ENCODE measurements at places on chromosomes 6 and 20.
A peak's percentile ranks its signal among the peaks of the same experiment; 100 is the strongest.

GRCh38 chr6:42369568-42369967 is 82.2 kb downstream of the TRERF1 start:
- no peak for DNase-seq

GRCh38 chr6:117194978-117195377 is 70.4 kb upstream of the VGLL2 start:
- no peak for DNase-seq

DNA sequence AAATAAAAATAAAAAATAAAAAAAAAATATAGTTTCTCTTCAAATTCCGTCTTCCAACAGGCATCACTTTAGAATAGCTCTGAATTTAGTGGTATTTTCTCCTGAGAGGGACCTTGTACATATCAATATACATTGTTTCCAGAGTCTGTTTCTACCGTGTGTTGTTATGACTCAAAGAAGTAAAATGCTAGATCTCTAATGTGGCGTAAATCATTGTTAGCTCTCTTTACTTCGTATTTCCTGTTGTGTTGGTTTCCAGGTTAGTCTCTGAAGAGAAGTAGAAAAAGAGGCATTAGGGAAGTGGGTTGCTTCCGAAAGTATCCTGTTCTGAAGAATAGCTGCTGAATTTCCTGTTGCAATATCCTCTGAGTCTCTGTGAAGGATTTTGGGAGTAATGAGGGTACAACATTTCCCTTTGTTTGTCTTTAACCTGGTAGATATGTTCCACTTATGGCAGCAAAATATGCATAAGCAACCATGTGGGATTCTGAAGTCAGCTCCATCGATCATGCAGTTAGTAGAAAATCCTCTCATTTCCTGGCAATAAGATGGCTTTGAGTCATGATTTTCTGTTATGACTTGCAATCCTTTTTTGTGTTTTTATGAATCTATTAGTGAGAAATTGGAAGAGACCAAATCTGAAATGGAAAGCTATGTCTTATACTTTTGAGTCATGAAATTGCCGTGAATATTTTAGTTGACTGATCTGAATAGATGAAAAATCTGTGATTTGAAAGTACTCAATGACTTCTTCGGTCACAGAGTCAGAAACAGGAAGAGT is 42.0 kb upstream of the MCHR2 start:
- peak; percentile 30 for DNase-seq

DNA sequence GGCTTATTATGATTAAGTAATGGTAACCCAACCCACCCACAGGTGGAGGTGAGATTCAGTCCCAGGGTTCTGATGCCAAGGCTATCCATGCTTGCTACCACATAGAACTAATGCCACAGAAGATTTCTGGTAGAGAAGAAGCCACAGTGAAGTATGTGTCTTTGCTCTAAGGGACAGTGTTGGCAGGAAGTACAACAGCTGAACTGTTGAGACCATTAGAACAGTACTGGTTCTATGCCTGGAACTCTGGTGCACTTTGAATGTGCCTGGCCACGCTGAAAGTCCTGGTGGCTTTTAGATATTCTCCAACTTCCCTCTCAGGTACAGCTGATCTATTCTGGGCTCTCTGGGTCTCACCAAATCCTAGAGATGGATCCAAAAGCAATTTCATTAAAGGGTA is 7.8 kb downstream of the STX7 start:
- DNase-seq: no peak

DNA sequence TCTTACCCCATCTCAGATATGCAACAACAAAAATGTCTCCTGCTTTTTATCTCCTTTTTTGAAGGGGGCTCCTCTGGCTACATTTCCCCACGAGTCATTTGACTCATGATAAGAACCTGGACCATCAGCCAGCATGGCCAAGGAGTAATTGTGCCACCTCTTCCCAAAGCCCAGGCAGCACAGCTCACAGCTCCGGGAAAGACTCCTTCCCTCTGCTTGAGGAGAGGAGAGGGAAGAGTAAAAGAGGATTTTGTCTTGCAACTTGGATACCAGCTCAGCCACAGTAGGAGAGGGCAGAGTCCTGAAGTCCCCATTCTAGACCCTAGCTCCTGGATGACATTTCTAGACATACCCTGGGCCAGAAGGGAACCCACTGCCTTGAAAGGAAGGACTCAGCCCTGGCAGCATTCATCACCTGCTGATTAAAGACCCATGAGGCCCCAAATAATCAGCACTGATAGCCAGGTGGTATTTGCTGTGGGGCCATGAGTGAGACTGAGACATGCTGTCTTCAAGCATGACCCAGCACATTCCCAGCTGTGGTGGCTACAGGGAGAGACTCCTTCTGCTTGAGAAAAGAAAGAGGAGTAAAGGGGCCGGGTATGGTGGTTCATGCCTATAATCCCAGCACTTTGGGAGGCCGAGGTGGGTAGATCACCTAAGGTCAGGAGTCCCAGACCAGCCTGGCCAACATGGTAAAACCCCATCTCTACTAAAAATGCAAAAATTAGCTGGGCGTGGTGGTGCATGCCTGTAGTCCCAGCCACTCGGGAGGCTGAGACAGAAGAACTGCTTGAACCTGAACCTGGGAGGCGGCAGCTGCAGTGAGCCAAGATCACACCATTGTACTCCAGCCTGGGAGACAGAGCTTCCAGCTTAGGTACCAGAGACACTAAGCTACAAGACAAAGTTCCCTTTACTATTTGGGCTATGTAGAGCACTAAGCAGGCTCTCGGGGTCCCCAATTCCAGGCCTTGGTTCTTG is 28.1 kb downstream of the NCOA6 start:
- DNase-seq: no peak

DNA sequence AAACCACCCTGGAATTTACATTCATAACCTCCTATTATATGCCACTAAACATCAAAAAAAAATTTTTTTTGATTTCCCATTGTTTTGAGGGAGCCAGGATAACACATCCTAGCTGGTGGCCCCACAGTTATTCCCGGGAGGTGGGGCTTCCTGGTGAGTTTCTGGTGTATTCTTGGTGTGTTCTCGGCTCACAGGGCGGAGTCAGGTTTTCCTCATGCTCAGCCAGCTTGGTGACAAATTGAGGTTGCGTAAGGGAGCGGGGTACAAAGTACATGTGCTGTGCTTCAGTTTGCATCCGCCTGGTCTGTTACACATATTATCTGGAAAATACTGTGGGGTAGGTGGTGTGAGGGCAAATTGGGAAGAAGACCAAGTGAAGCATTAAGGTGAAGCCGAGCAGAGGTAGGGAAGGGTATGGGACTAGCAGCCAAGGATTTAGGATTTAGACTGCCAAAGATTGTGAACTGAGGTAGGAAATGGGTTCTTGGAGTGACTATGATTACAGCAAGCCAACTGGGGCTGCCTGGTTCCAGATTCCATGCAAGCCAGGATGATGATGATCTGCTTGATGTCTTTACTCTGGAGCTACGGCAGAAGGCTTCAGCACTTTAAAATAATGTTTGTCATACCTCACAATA is 46.2 kb upstream of the EEF1A1 start:
- DNase-seq: peak; percentile 44

GRCh38 chr6:8006208-8006607 is 58.0 kb downstream of the BLOC1S5 start:
- peak; percentile 39 for DNase-seq

DNA sequence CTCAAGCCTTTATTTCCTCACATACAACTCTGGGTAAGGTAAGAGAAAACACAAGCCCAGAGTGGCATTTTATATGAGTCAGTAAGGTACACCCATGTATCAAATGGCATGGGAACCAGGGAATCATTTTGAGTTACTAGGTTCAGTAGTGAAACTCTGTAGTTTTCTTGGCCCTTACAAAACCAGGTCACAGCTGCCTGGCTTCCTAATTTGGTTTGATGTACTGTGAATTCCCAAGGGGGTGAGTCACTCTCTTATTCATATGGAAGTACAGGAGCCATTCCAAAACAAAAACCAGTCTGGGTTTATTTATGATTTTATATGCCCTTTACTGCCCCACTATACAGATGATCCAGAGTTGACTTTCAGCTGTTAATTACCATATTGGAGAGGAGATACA is 70.7 kb downstream of the PDE7B start:
- DNase-seq: peak; percentile 98

DNA sequence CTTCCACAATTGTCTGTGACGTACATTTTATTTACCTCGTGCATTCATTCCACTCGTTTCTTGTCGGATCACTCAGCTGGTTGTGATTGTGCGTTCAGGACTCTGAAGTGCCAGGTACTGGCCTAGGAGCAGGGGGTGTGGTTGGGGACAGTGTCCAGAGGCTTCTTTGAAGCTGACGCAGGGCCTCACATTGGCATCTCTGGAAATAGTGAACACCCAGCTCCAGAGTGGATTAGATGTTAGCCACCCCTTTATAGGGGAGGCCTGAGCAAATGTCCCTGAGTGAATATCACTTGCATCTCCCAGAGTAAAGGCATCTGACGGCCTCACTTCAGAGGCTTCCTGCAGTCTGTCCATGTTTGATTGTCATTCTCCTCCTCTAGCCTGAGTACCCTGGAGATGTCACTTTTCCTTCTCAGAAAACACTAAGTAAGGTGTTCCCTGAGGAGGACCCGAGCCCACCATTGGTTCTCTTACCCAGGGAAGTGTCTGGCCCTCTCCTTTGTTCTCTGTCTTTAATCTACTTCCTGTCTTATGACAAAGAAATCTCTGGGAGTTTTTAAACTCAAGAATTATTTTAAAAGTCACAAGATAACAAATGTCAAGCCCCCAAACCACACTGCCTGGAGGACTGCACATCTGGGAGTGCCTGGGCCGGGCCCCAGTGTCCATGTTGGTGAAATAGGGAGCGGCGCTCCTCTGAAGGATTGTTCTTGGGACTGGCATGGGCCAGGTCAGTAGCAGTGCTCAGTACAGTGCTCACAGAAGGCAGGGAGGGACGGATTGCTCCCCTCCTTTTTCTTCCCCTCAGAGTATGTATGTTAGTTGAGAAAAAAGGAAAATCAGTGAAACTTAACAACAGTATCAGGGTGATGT is 10.8 kb downstream of the STX16 start:
- no peak for DNase-seq

DNA sequence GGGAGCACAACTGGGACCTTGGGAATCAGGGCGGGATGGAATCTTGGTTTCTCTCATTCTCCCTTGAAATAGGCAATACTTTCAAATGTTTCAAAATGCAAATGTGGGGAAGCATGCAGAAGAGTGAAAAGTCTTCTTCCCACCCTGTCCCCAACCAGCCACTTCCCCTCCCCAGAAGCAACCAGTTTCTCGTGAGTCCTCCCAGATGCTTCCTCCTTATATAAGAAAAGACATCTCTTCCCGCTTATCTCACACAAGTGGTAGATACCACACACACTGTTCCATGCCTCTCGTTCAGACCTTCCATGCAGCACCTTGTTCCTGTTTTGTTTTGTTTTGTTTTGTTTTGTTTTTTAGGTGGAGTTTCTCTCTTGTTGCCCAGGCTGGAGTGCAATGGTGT is 25.1 kb downstream of the HCK start:
- DNase-seq: no peak

DNA sequence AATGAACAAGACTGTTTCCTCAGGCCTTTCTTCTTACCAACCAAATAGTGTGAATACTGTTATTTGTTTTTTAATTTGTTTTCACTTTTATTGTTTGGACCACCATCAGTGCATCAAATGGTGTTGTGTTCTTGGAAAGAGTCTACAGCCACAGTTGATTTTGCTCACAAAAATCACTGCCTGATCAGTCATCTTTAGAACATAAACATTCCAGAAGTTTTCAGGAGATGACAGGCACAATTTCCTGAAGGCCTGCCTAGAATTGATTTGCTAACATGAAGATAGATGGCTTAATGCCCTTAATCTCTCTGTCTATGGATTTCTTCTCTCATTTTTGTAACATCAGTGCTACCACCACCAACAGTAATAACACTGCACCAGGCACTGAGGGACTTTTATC is 13.5 kb downstream of the IL22RA2 start:
- DNase-seq: no peak

DNA sequence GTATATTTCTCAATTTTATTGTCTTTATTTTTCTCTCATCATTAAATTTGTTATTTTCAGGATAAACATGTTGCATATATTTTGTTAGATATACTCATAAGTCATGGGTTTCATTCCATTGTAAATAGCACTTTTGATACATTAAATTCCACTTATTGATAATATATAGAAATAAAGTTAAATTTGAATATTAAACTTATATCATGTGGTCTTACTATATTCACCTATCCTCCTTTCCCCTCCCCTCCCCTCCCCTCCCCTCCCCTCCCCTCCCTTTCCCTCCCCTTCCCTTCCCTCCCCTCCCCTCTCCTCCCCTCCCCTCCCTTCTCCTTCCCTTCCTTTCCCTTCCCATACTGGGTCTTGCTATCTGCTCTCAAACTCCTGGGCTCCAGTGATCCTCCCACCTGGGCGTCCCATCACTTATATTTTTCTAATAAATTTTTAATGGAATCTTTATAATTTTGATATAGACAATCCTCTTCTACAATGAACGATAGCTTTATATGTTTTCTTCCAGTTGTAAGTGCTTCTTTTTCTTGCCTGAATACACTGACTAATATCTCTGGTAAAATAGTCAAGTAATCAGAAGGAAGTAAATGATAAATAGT is 692.4 kb downstream of the C6orf118 start:
- no peak for DNase-seq

GRCh38 chr20:32524829-32525501 is 60.2 kb downstream of the NOL4L start:
- no peak for DNase-seq

GRCh38 chr6:80642452-80642851 is 536.0 kb downstream of the BCKDHB start:
- peak; percentile 90 for DNase-seq

DNA sequence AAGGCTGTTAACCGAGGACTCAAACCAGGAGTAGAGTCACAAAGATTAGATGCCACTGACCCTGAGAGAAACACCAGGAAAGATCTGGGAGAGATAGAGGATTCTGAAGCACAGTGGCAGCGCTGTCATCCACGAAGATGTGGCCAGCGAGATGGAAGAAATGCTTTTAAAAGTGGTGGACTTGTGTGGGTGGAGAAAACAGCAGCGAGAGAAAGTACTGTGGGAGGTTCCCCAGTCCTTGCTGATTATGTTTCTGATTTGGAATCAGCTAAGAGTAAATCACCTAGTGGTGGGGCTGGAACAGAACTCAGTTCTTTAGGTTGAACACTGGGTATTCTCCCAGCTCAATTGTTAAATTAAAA is 435 bp upstream of the ZNF322 start:
- no peak for DNase-seq

DNA sequence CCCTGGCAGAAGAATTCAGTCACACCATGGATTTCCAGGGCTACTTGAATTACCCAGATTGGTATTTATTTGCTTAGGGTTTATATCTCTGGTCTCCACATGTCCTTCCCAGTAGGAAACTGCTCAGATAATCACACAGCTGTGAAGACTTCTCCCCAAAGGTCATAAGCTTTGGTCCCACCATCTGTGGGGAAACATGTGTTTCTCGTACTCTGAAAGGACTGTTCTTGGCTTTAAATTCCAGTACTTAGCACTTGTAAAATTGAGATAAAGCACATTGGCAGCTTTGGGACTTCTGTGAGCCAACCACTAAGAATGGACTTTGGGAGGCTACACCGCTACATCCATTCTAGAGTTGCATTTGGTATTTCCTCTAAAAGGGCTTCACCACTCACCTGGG is 205.3 kb upstream of the FOXA2 start:
- DNase-seq: no peak

- no peak for DNase-seq
Measured at GRCh38 chr6:36268478-36269275, 1.2 kb upstream of the PNPLA1 start.

- no peak for DNase-seq
Measured at GRCh38 chr6:161740486-161740885, 466.6 kb upstream of the AGPAT4 start.

- no peak for DNase-seq
Measured at GRCh38 chr20:33719277-33719988, 677 bp downstream of the PXMP4 start.

Data from fibroblast of skin of right quadriceps (primary cell).